LHCN-M2 (cell line): ENCODE measurements at places on chromosomes 12 and 14. TPM values are rescaled to one million over a fixed set of nuclear protein-coding genes. Genes with fewer than 3 reads are reported as not detected.

Gene ISCU
- total RNA-seq = 122 and 132 TPM in 2 replicates

- peak; percentile 92 for DNase-seq
Measured at GRCh38 chr14:29236848-29237247, 470.3 kb downstream of the FOXG1 start.

Gene ACYP1
- total RNA-seq = 20.5 and 25.5 TPM in 2 replicates

- DNase-seq = no peak
Measured at GRCh38 chr14:87834594-87834993, 158.4 kb downstream of the GALC start.

GRCh38 chr12:47717046-47717442 lies 8.2 kb downstream of the ENDOU start:
- no peak for DNase-seq

GRCh38 chr12:131442337-131442918 lies 268.5 kb upstream of the SFSWAP start:
- no peak for DNase-seq

Gene SLC25A21
- 0.19 and 0.57 TPM in 2 replicates for total RNA-seq

- peak; percentile 36 for DNase-seq
Measured at GRCh38 chr14:29339494-29340172, 573.0 kb downstream of the FOXG1 start.

- DNase-seq = peak; percentile 55
Measured at GRCh38 chr12:94240171-94240570, 91.8 kb downstream of the PLXNC1 start.

- no peak for DNase-seq
Measured at GRCh38 chr12:44258246-44258645, 422.4 kb downstream of the TMEM117 start.

DNA sequence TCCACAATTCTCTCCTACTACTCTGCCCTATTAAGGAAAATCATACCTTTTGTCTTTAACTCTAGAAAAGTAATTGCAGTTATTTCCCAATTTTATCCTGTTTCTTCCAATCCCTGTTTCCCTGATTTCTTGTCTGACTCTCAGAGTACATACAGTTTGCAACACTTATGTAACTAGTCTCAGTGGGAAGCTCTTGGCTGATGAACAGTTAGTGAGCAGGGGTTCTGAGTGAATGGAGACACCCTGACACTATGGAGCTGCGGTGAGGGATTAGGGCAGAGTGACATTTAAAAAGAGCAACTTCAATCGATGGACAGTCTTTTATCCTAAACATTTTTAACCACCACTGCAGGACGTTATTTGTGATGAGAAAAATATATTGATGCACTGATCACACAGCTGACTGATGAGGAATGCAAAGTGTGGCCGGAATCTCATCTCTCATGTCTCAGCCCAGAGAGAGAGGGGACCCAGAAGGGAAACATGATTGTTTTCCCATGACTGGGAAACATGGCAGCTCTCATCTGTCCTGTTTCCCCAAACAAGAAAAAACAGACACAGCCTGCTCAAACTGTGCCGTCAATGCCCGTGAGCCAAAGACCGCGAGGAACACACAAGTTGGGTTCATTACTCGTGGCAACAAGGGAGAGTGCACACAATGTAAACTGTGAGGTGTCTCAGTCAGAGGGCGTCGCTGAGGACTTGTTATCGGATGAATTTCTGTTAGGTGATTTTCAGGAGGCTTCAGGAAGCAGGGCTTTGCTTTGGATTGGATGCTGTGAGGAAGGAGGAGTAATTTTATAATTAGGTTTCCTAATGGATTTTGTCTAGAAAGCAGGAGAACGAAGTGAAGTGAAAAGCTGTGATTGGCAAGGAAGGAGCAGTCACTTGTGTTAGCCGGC lies 5.2 kb upstream of the SLC6A13 start:
- DNase-seq = no peak

DNA sequence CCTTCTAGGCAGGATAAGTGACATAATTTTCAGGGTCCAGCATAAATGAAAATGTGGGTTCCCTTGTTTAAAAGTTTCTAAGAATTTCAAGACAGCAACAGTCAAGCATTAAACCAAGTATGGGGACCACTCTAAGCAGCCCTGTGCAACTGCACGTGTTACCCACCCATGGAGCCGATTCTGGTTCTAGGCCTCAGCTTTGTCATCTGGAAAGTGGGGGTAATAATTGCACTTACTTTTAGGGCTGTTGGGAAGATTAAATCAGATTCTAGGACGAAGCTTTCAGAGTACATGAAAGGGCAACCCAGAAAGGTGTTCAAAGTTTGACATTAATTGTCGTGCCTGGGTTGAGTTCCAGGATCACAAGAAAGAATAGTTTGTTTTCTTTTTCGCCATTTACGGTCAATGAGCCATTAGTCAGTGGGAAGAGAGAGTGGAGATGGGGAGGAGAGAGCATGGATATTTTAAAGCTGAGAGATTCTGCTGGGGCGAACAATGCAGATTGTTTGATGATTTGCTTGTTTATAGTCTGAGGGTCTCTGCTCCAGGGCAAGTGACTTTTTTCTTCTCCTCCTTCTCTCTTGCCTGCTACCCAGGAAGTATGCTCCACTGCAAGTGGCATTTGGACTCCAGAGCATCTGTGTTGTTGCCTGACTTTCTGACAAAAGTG lies 10.7 kb upstream of the PPFIBP1 start:
- no peak for DNase-seq

DNA sequence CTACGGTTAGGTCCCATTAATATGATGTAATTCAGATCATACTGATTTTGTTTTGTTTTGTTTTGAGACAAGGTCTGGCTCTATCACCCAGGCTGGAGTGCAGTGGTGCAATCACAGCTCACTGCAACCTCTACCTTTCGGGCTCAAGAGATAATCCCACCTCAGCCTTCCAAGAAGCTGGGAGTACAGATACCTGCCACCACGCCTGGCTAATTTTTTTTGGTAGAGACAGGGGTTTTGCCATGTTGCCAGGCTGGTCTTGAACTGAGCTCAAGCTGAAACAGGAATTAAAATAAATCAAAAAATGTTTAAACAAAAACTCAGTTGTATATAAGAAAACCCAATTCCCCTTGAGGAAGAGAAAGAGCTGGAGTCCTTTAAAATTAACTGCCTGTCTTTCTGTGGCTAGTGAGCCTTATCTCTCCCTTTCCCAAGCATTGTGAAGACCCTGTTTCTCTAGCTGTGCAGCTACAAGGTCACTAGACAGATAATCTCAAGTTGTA lies 17.7 kb upstream of the ANAPC7 start:
- DNase-seq = no peak

DNA sequence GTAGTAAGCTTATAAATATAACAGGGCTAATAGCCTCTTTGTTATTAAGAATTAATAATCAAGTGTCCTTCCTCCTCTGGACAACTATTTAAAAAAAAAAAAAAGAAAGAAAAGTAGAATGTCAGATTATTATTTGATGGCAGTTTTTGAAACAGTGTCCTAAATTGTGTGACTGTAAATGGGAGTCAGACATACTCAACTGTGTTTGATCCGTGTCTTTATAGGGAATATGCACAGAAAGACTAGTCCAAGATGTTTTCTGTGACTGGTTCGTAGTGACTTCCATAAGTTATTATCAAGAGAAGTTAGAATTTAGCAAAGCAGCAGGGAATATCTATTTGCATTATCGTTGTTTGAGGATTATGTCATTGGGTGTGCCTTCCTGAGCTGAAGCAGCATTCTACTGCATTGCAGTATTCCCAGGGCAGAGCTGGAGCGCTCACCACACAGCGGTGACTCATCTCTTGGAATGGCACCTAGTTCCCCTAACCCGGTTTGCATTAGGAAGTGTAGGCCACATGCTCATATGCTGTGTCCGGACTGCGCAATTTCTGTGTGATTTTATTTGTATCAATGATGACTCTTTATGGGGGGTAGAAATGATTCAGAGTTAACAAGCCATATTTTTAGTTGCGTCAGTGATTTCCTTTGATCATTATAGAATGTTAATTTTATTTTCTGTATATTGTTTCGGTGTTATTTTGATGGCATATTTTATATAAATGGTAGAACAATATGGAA lies 7.9 kb downstream of the DYNC1H1 start:
- peak; percentile 99 for DNase-seq

Gene CTSG
- not detected in 2 replicates for total RNA-seq

Gene TOMM20L
- not detected in 2 replicates for total RNA-seq

DNA sequence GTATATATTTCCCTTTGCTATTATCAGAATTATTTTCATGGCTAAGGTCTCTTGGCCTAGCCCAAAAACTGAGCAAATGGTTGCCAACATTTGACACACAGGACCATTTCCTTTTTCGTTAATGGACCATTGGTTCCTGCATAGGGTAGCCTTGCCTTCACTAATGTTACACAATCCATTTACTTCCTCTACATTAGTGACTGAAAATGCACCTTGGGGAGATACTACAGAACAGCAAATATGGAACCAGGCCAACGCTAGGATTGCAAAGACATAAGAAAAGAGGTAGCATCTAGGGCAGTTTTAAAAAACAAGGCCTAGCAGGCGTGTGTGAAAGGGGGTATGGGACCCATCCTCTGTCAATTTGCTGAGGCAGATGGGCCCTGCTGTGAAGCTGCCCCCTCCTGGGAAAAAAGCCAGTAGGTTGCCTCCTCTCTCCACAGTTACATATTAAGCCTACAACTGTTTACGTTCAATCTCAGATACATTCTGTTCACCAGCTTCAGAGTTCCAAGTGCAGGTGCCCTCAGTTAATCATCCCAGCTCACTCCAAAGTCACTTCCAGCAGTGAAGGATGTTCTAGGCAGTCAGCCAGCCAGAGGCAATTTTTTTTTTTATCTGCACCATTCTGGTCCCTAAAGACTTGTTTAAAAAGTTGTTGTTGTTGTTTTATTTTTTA lies 15.0 kb downstream of the AQP6 start:
- peak; percentile 26 for DNase-seq

Gene VRTN
- not detected in 2 replicates for total RNA-seq

DNA sequence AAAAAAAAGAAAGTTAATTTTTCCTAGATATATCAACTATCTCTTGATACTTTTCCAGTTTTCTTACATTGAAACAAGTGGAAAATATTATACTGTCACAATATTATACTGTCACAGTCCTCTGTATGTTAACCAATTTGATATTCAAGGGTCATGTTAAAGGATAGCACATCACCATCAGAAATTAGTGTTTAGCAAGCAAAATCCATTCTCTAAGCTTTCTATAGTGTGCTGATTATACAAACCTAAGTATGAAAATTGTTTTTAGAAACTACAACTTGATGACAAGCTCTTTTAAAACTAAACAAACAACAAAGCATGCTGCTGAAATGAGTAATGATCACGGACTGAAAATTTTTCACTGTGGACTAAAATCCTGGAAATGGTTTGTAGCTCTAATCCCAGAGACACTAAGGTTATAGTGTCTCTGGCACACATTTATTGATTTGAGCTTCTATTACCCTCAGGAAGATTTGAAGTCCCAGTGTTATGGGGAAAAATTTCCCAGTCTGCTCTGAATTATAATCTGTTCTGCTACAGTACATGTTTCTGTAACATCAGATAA lies 9.7 kb downstream of the SPTSSA start:
- no peak for DNase-seq

Gene TAC3
- total RNA-seq = 1.5 TPM in 2 replicates

Gene ADAM21
- total RNA-seq = 1.3 and 1.7 TPM in 2 replicates

- DNase-seq = no peak
Measured at GRCh38 chr14:86088156-86088555, 558.2 kb downstream of the FLRT2 start.

- DNase-seq = no peak
Measured at GRCh38 chr14:36162267-36162666, 14.3 kb downstream of the PTCSC3 start.

GRCh38 chr14:51666826-51667225 lies 15.1 kb downstream of the FRMD6 start:
- no peak for DNase-seq

Gene ACOT4
- 0.38 and 0.69 TPM in 2 replicates for total RNA-seq

GRCh38 chr12:32921397-32921796 lies 24.8 kb upstream of the PKP2 start:
- DNase-seq = peak; percentile 82

GRCh38 chr12:75721796-75722195 lies 210.4 kb upstream of the KRR1 start:
- DNase-seq = no peak

DNA sequence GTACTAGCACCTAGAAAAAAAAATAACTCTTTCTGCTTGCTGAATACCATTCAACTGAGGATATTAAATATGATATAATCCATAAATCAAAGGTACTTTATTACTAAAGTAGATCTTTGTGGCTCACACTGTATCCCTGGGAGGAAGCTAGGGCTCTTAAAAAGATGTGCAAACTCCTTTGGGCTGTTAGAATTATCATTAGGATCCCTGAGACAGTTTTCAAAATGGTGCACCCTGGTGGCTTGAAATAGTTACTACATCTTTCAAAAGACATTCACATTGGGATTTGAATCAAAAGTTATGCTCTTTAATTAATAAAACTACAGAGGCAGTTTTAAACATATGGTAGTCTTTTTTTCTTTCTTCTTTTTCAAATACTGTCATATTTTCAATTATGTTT lies 228.5 kb upstream of the G2E3 start:
- peak; percentile 11 for DNase-seq

DNA sequence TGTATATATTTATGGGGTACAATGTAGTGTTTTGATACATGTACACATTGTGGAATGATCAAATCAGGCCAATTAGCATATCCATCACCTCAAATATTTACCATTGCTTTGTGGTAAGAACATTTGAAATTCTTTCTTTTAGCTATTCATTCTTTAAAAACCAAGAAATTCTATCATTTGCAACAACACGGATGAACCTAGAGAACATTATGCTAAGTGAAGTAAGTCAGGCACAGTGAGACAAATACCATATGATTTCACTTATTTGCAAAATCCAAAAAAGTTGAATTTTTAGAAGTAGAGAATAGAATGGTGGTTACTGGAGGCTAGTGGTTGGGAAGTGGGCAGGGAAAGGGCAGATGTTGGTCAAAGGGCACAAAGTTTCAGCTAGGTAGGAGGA lies 129.3 kb upstream of the PTPRQ start:
- peak; percentile 13 for DNase-seq

Gene SSTR1
- 6.9 and 7.7 TPM in 2 replicates for total RNA-seq

Gene GRIP1
- under 0.01 TPM in 1 of 2 replicates, not detected in the other for total RNA-seq

- DNase-seq = peak; percentile 74
Measured at GRCh38 chr12:120538281-120539156, 4.4 kb downstream of the RNF10 start.

DNA sequence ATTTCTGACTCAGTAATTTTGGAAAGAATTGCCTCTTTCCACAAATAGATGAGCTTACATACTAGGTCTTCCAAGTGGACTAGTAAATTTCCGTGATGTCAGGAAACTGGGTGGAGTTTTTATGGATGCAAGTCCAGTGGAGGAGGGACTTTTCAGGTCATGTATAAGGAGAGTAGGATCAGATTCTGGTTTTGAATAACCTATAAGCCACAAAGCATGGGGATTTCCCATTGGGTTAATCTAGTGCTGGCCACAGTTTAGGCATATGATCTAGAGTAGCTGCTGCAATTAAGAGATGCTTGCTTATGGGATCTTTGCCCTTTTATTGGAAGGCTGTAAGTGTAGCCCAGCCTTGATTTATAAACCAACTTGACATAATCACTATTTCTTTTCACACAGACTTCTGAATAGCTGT lies 33.8 kb downstream of the STK38L start:
- DNase-seq = peak; percentile 69

- no peak for DNase-seq
Measured at GRCh38 chr14:89194376-89194775, 222.7 kb downstream of the FOXN3 start.

Gene TCL1B
- not detected in 2 replicates for total RNA-seq

Gene ASIC1
- total RNA-seq = 1.2 and 4.3 TPM in 2 replicates

- no peak for DNase-seq
Measured at GRCh38 chr12:125549171-125549570, 483.9 kb downstream of the AACS start.

Gene C12orf60
- total RNA-seq = 1.5 and 3.2 TPM in 2 replicates

Gene VWF
- under 0.01 and 0.06 TPM in 2 replicates for total RNA-seq
